ENCODE measurements at places on chromosomes 11 and 22.

- no peak for DNase-seq
These were observed 32.8 kb upstream of the LDLRAD3 start for GRCh38 chr11:35911013-35911412.

DNA sequence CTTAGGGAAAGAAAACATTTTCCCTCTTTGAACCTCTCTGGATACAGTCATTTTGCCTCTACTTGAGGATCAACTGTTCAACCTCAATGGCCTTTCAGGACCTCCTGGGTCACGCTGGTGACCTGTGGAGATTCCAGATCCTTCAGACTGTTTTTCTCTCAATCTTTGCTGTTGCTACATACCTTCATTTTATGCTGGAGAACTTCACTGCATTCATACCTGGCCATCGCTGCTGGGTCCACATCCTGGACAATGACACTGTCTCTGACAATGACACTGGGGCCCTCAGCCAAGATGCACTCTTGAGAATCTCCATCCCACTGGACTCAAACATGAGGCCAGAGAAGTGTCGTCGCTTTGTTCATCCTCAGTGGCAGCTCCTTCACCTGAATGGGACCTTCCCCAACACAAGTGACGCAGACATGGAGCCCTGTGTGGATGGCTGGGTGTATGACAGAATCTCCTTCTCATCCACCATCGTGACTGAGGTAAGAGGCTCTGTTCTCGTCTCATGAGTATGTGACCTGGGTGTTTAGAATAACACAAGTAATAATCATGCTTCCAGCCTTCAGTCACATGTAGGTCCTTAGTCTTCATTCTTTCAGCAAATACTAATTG is 495 bp downstream of the SLC22A9 start:
- DNase-seq = no peak

DNA sequence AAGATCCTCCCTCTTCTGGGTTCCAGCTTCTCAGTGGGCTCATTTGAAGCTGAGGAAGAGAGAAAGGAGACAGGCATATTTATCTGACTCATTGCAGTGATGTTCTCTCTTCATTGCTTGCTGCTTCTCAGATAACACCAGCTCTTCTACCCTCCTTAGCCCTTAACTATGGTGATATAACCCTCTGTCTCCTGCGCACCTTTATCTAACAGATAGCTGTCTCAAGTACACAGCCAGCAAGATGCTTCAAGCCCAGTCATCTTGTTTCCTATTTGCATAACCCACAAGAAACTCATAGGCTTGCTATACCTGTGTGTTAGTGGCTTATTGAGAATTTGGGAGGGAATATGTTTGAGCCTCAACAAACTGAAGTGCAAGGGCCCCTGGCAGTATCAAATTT is 12.6 kb downstream of the PRSS23 start:
- DNase-seq = no peak

GRCh38 chr11:44624761-44625221 is 59.3 kb downstream of the CD82 start:
- no peak for DNase-seq

- DNase-seq = no peak
These were observed 678.6 kb upstream of the ANO5 start for GRCh38 chr11:21514316-21514715.

GRCh38 chr11:125807909-125808308 is 20.0 kb downstream of the PATE3 start:
- DNase-seq = no peak

DNA sequence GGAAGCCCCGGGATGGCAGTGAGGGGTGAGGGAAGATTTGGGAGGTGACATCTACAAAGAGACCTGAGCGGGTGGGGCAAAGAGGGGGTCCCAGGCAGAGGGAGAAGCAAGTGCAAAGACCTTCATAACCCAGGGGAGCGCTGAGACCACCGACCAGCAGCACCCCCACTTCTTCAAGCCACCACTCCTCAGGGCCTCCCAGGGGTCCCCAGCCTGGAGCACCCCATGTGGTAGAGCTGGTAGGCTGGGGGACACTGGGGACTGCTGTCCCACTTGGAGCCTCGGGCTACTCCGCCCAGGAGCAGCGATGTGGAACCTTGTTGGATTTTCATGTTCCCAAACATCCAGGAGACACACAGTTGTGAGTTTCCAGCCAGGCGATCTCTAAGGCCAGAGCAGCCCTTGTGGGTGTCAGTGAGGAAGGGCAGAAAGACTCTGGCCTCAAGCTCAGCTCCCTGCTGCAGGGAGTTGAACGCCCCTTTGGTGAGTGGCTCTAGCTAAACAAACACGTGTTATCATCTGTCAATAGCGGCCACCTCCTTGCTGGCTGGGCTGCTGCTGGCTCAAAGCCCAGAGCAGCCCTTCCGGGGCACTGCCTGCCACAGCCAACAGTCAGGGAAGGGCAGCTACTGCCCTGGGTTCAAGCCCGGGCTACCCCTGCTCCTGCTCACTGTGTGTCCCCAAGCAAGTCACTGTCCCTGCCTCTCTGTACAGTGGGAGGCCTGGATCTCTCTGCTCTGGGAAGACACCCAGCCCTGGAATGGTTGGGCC is 25.7 kb upstream of the CHKA start:
- DNase-seq = no peak

DNA sequence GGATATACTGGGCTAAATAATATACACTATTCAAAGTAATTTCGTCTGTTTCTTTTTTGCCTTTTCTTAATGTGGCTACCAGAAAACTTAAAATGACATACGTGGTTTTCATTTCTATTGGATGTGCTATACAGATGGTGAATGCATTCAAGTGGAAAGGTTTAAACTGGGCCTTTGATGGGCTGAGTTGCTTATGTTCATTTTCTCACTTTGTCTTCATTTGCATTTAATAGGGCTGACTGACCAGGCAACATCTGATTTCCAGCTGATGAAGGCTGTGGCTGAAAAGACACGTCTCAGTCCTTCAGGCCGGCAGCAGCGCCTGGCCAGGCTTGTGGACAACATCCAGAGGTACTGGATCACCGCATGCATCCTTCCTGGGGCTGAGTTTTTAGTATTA is 27.9 kb downstream of the PIWIL4 start:
- no peak for DNase-seq

DNA sequence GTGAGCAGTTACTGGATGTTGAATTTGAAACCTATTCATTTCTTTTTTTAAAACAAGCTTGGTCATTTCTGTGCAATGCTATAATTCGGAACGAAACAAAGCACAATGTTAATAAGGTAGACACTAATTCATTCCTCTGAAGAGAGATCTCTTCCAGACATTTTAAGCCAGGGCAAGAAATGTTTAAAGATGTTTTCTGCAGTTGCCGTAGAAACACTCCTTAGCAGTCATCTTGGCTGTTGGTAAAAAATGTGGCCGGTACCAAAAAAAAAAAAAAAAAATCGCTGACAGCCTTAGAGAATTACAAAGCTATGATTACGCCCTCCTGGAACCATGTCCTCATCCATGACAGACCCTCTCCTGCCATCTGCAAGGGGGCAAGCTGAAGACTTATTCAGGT is 66.4 kb upstream of the TTC12 start:
- DNase-seq = no peak

DNA sequence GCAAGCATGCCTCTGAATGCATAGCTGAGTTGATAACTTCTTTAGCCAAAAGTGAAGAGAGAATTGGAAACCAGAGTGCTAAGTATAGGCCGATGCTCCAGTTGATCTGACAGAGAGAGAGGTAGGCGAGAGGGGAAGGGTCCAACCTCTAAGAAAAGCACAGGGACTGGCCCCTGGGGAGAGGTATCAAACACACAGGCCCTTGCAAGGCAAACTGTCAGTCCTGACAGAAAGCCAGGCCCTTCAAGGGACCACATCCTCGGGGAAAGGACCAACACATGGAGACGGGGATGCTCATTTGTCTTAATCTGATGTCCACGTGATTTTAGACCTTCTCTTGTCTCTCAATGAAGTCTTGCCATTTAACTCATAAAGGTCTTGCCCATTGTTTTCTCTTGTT is 43.9 kb upstream of the SPATA19 start:
- no peak for DNase-seq

DNA sequence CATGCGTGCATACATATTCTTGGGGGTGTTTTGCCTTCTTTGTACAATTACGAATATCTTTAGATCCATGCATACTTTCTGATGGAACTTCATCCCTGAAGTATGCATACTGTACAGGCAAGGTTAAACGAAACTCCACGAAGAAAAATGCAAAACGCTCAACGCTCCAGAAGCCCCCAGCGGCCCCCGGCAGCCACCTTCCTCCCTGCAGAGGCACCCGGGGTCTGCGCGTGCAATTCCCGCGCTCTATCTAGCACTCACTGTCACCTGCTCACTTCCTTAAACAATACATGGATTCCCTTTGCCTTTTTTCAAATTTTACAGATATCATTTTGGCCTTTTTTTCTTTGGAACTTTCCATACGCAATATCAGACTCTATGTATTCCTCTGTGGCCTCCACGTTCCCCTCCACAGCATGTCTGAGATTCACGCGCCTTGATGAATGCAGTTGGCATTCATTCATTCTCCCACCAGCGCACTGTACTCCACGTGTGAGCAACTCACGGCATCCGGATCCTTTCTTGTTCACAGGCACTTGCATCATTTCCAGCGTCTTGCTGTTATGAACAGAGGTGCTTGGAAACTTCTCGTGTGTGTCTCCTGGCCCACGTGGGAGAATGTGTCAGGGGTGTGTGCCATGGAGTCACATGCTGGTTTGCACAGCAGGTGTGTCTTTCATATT is 214.3 kb downstream of the CTTN start:
- DNase-seq = no peak

DNA sequence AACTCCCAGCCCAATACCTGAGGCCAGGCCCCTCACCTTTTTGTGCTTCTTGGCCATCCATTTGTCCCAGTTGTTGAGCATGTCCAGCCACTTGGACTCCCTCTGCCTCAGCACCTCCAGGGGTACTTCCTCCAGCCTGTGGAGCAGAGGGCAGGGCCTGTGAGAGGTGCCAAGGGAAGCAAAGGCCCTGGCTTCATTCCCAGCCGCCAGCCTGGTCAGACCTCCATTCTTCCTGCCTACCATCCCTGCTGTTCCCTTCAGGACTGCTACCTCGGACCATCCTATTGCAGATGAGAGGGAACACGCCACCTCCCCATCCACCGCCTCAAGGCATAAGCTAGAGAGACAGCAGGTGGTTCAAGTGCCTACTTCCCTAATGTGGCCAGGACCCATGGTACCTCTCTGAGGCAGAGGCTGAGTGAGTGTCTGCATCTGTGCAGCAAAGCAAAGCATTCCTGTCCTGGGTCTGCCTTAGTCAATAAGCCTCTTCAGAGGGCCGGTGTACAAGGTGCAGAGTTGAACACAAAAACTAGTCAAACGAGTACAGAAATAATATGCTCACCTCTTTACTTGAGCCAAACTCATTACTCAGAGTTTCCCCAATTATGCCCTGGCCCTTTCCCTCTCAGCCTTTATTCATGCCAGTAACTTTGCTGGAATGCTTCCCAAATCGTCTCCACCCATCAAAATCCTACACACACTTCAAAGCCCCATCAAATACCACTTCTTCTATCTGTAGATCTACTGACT is 15.4 kb upstream of the CASTOR1 start:
- no peak for DNase-seq

DNA sequence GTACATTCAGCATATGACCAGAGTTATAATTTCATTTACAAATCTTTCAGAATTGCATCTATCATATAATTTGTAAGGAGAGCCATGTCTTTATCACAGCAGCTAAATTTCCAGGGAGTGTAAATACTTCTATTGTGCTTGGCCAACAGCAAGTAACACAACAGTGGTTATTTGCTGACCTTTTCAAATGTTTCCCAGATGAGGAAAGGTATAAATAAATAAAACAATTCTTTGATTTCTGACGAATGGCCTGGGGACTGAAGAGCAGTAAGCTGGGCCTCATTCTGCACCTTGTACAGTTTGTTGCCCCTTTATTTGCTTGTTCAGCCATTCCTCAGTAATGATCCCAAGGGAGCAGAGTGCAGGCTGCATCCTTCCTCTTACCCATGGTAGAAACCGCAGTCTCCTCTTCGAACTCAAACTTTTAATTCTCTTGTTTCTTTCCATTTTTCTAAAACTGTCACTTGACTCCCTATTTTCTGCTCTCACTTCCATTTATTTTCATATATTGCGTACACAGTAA is 132.8 kb downstream of the DDX10 start:
- DNase-seq = no peak

DNA sequence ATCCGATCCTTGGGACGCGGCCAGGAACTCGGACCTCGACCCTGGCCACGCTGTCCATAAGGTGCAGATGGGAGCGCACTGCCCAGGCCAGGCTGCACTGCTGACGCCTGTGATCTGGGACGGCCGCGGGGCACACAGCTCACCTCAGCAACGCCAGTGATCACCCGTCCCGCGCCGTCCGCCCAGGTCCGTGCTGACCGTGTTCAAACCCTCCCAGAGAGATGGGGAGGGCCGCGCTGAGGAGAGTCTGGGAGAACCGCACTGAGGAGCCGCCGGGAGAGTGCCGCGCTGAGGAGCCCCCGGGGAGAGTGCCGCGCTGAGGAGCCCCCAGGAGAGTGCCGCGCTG is 636 bp downstream of the KCNQ1OT1 start:
- DNase-seq = no peak

DNA sequence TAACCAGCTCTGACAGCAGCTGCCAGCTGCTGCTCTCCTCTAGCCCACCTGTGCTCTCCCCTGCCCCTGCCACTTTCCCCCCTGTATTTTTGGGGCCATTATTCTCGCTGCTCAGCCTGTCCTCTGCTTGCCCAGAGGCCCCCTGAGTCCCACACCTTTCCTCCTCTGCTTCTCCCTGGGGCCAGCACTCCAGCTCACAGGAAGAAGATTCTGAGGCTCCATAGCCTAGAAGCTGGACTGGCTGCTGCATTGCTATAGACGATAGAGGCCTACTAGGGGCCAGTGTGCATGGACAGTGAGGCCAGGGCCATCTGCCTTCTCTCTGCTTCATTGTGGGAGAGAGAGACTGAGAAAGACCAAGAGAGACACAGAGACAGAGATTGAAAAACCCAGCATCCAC is 679 bp downstream of the OMP start:
- DNase-seq = no peak

GRCh38 chr22:49015459-49015858 is 812.2 kb downstream of the BRD1 start:
- no peak for DNase-seq

DNA sequence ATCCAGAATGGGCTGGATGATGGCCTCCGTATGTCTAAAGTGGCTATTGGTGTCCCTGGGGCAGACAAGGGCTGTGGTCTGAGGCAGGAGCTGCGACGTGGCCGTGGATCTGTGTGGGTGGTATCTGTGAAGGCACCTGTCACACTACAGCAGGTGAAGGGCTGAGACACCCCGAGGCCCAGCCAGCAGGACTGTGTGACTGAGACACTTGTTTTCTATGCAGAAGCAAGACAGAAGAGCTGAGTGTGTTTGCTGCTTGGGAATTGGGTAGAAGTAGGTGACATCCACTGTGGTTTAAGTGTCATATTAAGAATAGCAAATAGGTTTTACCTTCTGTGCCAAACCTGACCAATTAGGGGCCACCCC is 35.0 kb downstream of the AMPD3 start:
- no peak for DNase-seq

DNA sequence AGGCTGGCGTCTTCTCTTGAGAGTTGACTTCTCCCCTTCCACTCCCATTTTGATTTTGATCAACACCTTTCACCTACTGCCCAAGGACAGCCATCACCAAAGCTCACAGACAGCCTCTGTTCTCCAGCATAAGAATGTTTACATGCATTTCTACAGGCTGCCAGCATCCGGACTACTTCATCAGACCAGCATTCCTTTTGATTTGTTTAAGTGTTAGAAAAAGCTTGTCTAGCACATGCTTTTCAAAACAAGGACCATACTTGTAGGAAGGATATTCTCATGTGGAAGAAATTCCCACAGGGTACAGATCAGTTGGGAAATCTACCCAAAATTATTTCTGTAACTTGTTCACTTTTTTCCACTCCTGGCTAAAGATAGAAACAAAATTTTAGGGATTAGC is 6.2 kb upstream of the KCNA4 start:
- DNase-seq = no peak

GRCh38 chr11:71232364-71232763 is 20.0 kb downstream of the SHANK2 start:
- DNase-seq = no peak
